ENCODE measurements at places on chromosomes 13 and 19.

GRCh38 chr19:40811478-40812341 is 12.7 kb downstream of the EGLN2 start:
- no peak for DNase-seq

DNA sequence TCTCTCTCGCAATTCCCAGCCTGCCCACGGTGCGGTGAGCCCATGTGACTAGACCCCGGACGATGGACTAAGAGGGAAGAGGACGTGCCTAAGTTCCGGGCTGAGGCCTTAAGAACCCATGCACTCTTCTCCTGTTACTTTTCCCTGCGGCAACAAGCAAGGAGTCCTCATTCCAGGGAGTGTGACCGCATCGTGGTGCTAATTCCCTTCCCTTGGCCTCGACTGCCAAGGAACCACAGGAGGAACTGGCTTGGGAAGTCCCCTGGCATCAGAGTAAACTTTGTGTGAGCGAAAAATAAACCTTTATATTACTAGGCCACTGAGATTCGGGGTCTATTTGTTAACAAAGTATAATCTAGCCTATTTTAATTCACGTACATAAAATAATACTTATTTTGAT is 34.0 kb downstream of the FGF14 start:
- DNase-seq: no peak

DNA sequence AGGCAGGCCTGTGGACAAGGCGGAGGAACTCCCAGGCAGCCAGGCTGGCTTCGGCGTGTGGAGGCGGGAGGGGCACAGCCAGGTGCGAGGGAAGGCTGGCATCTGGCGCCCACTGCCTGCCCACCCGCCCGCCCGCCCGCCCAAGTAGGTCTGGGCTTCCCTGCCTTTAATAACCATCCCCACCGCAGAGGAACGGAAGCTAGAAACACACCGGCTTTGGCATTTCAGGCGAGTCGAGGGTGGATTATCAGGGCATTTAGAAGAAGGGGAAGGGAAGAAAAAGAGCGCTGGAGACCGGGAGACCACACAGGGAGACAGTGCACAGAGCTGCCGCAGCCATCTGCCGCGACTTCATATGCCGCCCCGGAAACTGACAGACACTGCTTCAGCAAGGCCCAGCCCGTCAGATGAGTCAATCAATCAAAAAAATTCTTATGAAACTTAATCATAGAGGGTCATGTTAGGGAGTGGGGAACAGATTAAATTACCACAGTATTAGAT is 199.7 kb downstream of the TSHZ3 start:
- DNase-seq: no peak

DNA sequence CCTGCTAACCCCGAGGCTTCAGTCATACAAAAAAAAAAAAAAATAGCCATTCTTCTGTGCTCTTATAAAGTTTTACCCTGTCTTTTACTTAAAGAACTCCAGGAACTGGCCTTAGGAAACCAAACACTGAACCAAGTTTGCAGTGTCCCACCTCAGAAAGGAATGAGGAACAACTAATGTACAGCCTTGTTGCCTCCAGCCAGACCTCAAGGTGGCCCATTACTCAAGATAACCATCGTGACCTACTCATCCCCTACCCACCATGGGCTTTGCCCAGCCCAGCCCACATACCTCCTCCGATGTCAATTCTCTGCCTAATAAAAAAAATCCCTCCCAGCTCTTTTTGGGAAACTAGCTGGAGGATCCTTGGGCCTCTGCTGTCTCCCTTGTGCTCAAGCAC is 133.2 kb downstream of the STARD13 start:
- DNase-seq: no peak

DNA sequence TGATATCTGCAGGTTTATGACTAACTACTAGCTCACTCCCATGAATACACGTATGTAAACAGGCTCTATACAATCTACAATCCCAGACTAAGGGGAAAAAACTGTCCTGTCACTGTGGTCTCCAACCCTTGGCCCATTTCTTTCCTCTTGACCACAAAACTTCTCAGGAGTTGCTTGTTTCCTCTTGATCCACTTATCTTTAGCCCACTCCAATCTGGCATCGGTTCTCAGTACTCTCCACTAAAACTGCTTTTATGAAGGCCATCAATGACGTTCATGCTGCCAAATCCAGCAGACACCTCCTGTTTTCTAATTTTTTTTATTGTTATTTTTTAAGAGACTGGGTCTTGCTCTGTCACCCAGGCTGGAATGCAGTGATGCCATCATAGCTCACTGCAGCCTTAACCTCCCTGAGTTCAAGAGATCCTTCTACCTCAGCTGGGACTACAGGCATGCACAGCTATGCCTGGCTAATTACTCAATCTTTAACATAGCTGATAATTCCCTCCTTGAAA is 31.9 kb upstream of the USPL1 start:
- no peak for DNase-seq

DNA sequence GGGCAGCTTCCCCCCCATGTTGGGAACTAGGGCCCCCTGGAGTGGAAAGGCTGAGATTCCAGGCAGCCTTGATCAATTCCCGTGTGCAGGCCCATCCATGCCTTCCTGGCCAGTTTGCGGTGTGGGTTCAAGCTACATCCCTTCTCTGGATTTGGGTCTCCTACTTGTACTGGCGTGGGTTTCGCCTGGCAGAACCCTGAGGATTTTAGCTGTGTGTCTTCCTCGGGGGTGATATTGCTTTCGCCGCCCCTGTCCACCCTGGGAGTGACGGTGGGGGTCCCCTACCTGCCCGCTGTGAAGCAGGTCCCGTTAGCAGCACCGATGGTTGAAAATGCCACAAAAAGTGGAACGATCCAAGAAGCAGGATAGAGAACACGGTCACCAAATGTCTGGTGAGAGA is 11.4 kb downstream of the SLC7A9 start:
- no peak for DNase-seq

DNA sequence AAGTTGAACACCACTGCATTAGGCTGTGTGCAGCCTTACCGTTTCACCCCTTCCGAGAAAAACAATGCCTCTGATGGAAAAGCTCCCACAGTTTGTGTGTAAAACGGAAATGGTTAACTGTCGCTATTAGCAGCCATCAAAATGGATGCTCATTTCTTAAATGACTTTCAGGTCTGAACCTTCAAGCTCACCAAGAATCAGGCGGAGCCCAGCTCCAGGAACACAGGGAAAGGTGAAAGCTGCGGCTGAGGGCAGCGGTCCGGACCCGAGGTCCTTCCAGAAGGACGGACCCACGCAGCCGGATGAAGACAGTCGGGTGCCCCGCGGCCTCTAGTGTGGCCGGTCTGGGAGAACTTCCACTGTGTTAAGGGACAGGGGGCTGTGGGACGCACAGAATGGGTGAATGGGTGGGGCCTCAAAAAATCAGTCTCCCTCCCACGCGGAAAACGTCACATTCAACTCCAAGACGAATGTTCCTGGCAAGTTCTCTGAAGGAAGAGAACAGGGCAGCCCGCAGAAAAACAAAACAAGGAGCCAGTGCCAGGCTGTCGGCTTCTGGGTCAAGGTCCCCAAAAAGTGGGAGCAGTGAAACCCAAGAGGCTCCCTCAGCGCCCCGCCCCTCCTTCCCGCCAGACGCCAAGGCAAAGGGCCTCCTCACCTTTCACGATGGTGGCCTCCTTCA is 4.9 kb downstream of the IRS2 start:
- no peak for DNase-seq

Data from stimulated activated CD4-positive, alpha-beta T cell treated with anti-CD3 and anti-CD28 coated beads, Interleukin-1b, Interleukin-23, amount 100 ng/mL, for 48 hours (primary cell).